H7 (cell line): ENCODE measurements at places on chromosomes 1 and 21. TPM values are rescaled to one million over a fixed set of nuclear protein-coding genes. Genes with fewer than 3 reads are reported as not detected.

LCE1B gene
- total RNA-seq: not detected in 2 replicates

RNU1-2 gene
- under 0.01 TPM in 2 replicates for total RNA-seq

PIK3C2B gene
- total RNA-seq: 14.7 and 18.1 TPM in 2 replicates

FCRL5 gene
- total RNA-seq: 0.14 TPM in 1 of 2 replicates, not detected in the other

PRKCZ gene
- total RNA-seq: 38.5 and 41.8 TPM in 2 replicates

TIAM1 gene
- total RNA-seq: 18.8 and 23.9 TPM in 2 replicates

CDC7 gene
- 59.0 and 74.2 TPM in 2 replicates for total RNA-seq

G0S2 gene
- total RNA-seq: 0.48 and 0.74 TPM in 2 replicates

TNFSF18 gene
- not detected in 2 replicates for total RNA-seq

CLIC6 gene
- 0.59 and 0.78 TPM in 2 replicates for total RNA-seq

GBP6 gene
- total RNA-seq: not detected in 2 replicates

ORC1 gene
- total RNA-seq: 94.3 and 95.0 TPM in 2 replicates

WNT2B gene
- 0.14 and 0.22 TPM in 2 replicates for total RNA-seq

NLRP3 gene
- total RNA-seq: 0.55 and 1.4 TPM in 2 replicates

LAMC2 gene
- total RNA-seq: 2.0 and 3.0 TPM in 2 replicates

IFNAR1 gene
- total RNA-seq: 1.2 and 1.6 TPM in 2 replicates
